ENCODE measurements at places on chromosomes 16 and 17.

DNA sequence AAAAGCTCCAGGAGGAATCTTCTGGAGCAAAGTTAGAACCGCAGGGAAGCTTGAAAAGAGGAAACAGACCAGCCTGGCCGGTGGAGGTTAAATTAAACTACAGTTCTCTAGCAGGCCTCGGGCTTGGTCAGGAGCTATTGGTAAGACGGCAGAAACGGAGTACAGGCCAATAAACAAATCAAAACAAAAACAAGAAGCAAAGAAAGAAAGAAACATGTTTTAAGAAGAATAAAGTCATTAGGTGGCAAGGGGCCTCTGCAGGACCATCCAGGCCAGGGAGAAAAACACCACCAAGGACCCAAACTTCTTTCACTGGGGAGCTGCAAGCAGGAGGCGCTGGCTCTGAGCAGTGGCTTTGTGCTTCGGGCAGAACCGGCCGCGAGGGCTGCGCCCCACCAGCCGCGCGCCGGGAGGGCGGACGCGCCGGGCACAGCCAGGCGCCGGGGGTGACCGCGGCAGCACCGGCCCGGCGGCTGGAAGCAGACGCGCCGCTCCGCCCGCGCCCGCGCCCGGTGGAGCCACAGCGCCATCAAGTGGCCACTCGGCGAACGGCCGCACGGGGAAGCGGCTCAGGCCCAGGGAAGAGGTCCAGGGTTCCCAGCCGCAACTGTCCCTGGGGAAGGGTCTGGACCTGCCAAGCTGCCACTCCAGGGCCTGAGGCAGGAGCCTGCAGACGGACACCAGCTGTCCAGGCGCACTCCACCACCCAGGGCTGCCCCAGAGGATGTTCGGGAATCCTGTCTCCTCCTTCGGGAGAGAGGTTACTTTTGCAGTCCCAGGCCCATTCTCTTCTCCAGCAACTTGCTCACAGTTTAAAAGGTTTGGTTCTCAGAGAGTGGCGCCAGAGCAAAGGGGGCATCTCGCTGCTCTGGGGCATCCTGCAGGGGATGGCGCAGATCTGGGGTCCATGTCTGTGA lies 419.4 kb downstream of the SOX9 start:
- no peaks in the 10 kb centered on the region for H3K27me3 ChIP-seq
- peak overlapping the region; percentile 14 for H3K4me3 ChIP-seq
- peak; percentile 78 for DNase-seq
- no peak overlapping the region for H3K27ac ChIP-seq

DNA sequence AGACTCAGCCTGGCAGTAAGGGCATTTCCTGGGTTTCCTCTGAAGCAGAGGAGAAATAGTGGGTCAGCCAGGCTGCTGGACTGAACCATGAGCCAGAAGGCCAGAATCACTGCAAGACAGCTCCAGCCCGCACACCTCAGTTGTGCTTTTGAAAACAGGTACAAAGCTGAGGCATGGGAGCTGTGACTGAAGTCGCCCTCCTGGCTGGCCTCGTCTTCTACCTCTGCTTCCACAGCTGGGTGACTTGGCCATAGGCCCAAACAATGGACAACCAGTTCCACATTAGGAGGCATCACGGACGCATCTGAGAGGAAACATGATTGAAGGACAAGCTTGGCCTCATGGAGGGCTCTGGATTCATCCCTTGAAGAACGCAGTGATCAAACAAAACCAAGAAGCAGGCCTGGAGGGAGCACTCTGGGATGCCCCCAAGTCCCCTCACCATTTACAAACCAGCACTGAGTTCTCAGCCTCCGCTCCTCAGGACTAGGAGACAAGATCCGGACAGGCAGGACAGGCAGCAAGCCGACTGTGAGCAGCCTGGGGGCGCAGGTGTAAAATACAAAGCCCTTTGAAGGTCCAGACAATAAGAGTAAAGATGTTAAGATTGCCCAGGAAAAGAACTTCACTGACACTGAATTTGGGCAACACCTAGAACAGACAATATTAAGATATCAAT lies 68.7 kb downstream of the N4BP1 start:
- H3K4me1 ChIP-seq = peaks cover 14% of the 10 kb centered on the region
- H3K27me3 ChIP-seq = no peaks in the 10 kb centered on the region

- H3K27me3 ChIP-seq = no peaks in the 10 kb centered on the region
- peaks cover 63% of the 10 kb centered on the region for H3K4me1 ChIP-seq
- peak overlapping the region; percentile 92 for H3K4me3 ChIP-seq
- peak overlapping the region; percentile 78 for H3K27ac ChIP-seq
Observed at GRCh38 chr17:40101367-40102210, 1.2 kb upstream of the NR1D1 start.

- H3K4me3 ChIP-seq = no peak overlapping the region
- H3K36me3 ChIP-seq = no peaks in the 10 kb centered on the region
- no peaks in the 10 kb centered on the region for H3K27me3 ChIP-seq
- no peaks in the 10 kb centered on the region for H3K4me1 ChIP-seq
Observed at GRCh38 chr17:68963958-68964357, 8.8 kb upstream of the ABCA8 start.

- DNase-seq = no peak
- no peak overlapping the region for H3K27ac ChIP-seq
- no peaks in the 10 kb centered on the region for H3K36me3 ChIP-seq
Observed at GRCh38 chr17:57459286-57459915, 203.1 kb downstream of the MSI2 start.

- no peaks in the 10 kb centered on the region for H3K27me3 ChIP-seq
- DNase-seq = no peak
- H3K36me3 ChIP-seq = no peaks in the 10 kb centered on the region
Observed at GRCh38 chr16:73231379-73231778, 183.5 kb upstream of the ZFHX3 start.

Data from MM.1S (cell line).